ENCODE measurements at places on chromosomes 3 and 15.

DNA sequence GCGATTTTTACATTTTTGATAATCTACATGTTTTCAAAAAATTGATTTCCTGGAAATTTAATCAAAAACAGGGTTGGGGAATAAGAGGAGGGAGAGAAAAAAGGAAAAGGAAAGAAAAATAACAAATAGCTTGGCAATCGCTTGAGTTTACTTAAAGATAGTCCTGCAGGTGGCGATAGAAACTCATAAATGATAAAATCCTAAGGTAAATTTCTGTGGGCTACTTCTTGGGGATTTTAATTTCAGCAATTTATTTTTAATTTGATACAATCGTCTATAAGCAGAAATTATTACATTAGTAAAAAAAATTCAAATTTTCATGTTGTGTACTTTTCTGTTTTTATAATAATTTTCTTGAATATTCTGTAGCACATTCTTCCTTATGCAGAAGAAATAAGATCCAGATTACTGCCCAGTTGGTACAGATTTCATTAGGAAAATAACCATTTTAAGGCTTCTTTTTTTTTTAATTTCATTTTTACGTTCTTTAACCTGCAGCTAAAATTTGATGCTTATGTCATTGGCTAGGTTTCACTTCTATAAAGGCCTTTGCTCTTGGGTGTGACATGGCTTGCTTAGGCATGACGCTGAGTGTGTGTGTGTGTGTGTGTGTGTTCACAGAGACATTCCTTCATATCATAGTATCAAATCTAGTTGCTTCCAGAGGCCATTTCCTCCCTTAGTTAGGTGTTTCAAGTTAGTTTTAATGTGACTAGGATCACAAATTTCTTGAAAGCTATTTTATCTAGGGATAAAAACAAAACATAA, 181.8 kb downstream of the MCTP2 start:
- DNase-seq, result no peak

GRCh38 chr15:50137893-50138292, 18.9 kb upstream of the ATP8B4 start:
- DNase-seq, result no peak

- no peak for DNase-seq
These were observed 135.1 kb upstream of the SNRPN start for GRCh38 chr15:24819680-24820079.

DNA sequence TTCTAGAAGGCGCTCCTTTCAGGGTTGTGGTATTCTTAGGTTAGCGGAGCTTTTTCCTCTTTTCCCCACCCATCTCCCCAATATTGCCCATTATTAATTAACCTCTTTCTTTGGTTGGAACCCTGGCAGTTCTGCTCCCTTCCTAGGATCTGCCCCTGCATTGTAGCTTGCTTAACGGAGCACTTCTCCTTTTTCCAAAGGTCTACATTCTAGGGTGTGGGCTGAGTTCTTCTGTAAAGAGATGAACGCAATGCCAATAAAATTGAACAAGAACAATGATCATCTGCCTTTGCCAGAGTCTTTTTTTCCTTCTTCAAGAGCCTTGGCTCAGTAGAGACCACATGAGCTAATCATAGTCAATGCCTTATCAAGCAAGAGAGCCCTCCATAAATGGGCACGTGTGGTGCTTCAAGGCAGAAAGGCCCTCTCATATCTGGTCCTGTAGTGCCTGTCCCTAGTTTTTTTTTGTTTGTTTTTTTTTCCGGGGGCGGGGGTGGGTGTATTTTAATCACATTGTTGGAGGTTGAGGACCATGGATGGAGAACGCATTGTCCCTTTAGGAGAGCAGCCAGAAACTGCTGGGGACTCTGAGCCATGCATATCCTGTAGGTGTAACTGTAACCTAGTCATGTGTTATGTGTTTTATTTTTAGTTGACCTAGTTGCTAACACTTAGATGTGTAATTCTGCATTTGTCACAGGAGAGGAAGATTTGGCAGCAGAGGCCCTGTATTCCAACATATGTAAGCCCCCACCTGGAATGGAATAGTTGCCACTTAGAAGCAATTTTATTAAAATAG, 64.7 kb upstream of the ACAD9 start:
- DNase-seq, result no peak

DNA sequence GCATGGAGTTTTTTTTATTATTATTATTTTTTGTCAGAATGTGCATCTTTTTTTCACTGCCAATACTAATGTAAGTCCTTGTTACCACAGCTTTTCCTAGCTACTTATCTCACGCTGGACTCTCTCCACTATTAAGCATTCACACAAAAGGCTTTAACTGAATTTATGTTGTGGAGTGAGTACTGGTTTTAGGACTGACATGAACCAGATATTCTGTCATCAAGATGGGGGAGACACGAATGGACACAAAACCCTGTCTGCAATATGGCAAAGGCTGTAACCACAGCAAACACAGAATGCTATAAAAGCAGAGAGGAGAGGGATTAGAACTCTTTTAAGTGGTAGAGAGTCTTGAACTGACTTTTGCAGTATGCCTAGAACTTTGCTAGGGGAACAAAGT, 592.2 kb upstream of the TBL1XR1 start:
- DNase-seq, result no peak

DNA sequence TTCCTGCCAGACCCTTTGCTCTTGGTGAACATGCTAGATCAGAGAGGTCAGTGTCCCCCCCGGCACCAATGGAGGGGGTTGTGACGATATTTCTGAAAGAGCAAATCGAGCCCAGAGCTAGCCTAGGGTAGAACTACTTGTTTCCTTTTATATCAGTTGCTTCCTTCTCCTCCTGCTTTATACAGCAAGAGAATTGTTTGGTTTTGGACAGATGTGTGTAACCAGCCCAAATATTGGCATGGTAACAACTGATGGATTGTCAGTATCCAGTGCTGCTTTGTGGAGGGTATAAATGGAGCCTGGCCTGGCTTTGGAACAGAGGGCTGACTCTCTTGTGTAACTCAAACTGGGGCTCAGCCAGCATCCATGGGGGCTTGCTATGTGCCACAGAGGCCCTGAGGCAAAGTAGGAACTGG, 27.2 kb downstream of the SNX1 start:
- no peak for DNase-seq

- no peak for DNase-seq
These were observed 46.1 kb downstream of the PLXNA1 start for GRCh38 chr3:127028781-127029657.

DNA sequence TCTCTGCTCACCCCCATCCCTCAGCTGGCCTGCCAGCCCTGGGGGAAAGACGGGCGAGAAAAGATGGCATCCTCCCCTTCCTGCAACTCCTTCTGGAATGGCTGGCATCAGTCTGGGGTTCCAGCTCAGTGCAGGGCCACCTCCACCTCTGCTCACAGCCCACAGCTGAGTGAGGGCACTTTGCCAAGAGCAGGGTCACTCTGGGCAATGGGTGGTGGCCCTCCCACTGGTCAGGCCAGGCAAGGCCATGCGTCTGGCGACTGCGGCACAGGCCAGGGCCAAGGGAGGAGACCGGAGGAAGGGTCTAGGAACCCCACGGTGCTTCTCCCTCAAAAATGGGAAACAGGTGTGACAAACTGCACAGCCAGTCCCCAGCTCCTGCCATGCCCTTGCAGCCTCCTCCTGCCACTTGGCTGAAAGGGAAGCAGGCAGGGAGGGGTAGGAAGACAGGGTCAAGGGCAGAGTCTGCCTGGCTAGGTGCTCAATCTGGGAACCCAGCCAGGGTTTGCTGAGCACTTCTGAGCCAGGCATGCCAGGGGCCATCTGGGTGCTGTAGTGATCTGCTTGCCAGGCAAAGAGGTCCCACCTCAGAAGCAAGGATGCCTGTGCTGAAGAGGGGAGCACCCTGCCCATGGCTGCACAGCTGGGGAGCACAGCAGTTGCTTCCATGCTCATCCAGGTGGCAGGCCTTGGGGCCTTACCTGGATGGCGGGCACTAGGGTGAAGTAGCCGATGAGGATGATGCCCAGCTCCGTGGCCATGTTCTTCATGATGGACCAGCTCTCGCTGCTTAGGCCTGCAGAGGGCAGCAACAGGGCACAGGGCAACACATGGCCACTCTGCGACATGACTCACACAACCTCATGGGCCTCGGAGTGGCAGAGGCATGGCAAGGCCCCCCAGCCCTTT, 41.2 kb downstream of the PTPN23 start:
- DNase-seq, result no peak

DNA sequence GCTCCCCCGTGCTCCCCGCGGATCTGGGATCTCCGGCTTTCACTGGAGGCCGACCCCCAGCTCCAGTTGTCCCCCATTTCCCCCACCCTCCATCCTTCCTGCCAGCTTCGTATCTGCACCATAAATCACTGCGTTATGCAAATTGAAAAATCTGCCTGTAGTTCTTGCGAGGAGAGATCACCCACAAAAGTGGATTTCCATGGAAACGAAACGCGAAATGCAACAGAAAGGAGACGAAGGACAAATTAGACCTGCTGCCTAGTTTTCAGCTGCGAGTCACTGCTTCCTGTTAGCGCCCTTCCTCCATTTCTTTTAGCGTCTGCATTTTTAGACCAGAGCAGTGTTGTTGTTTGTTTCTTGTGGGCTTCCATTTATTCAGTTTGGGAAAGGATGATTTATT, 127.1 kb upstream of the ATP10A start:
- DNase-seq, result no peak

GRCh38 chr15:74628199-74628598, 12.6 kb downstream of the CLK3 start:
- no peak for DNase-seq

GRCh38 chr15:79170256-79170664, 79.7 kb upstream of the RASGRF1 start:
- no peak for DNase-seq

GRCh38 chr3:127748754-127749327, 73.5 kb downstream of the MGLL start:
- DNase-seq, result no peak

GRCh38 chr15:65801229-65801805, 9.2 kb upstream of the DENND4A start:
- DNase-seq, result no peak

- no peak for DNase-seq
These were observed 790.1 kb upstream of the CFAP20DC start for GRCh38 chr3:59839810-59840515.

DNA sequence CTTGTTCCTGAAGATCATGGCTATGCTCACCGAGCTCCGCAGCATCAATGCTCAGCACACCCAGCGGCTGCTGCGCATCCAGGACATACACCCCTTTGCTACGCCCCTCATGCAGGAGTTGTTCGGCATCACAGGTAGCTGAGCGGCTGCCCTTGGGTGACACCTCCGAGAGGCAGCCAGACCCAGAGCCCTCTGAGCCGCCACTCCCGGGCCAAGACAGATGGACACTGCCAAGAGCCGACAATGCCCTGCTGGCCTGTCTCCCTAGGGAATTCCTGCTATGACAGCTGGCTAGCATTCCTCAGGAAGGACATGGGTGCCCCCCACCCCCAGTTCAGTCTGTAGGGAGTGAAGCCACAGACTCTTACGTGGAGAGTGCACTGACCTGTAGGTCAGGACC, 35.2 kb downstream of the NR1I2 start:
- DNase-seq, result no peak

DNA sequence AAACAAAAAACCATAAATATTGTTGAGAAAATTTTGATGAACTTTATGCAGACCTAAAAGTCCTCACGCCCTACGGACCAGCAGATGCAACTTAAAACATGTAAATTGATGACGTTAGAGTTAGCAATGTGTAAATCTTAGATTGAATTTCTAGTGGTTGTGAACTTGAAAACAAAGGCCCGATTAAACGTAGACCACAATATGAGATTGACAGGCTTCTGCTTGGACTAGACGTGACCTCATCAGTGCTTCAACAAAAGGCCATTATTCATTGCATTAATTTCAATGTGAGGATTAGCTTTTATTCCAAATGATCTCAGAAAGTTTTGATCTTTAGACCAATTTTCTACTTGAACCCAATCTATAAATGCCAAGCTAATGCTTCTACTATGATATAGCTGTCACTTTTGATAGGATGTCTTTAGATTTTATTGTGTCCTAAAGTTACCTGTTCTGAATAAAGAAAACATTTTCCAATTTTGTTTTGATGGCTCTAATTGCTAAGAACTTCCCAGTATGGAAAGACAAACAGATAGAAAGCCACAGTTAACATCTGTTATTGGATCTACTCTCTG, 55.4 kb upstream of the SPPL2A start:
- no peak for DNase-seq

DNA sequence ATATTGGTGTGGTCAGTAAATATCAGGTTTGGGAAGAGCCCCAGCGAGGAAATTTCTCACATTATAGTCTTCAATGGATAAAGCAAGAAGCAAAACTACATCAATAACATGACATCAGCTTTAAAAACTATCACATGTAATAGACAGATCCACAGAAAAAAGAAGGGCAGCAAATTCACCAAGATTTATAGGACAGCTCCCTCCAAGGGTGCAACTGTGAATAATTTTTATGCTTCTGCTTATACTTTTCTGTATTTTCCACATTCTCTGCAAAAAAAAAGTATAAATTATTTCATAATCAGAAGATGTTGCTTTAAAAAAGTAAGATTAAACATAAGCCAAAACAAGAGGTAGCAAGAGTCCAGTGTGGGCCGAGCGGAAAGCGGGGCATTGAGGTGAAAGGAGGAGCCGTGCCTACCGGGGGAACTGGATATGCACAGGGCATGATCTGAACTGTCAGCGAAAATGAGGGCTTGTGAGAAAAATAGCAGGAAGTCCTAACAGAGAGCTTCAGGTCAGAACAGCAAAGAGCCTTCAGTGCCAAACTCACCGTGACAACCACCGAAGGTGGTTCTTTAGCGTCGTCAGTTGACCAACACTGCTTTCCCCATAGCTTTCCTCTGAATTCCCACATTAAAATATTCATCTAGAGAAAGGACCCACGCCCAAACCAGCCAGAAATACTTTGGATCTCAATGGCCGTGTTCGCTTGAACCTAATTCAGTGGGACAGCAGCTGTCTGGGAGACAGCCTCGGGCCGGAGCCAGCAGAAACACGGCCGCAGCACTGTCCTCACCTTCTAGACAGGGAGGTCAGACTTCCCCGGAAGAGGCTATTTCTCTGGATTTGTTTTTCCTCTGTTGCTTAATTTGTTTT, 59.8 kb downstream of the FAM174B start:
- no peak for DNase-seq

DNA sequence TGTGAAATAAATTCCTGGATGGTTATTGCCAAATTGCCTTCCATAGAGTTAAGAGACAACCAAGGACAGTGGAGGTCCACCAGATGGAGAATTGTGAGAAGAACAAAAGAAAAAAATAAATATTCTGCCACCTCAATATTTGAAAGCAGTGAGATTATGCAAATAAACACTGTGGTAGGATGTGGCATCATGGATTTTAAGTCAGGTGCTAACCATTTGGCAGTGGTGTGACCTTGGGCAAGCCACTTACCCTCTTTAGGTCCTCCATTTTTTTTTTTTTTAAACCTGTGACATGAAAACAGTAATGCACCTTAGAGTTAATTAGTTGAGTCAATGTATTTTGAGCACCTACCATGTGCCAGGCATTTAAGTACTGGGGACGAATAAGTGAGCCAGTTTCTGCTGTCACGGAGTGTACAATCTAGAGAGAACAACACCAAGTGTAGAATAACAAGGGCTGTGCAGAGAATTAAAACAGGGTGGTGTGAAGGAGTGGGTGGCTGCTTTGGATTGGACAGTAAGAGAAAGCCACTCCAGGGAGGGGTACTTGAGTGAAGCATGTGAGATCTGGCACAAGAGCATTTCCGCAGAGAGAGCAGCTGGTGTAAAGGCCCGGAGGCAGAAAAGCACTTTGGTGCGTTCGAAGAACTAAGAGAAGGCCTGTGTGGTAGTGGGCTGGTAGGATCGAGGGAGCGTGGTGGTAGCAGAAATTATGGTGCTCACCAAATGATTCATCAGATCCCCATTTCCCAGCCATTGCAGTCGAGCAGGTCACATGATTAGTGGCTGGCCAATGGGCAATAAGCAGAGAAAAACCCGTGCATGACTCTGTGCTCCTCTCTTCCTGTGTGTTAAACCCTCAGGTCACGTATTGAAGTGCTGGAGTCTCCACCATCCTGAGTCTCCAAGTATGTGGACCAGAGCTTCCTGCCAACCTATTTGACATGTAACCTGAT, 39.2 kb downstream of the CCK start:
- no peak for DNase-seq

Measured in HL-60 (cell line).